ENCODE measurements at places on chromosomes 6 and 20.

DNA sequence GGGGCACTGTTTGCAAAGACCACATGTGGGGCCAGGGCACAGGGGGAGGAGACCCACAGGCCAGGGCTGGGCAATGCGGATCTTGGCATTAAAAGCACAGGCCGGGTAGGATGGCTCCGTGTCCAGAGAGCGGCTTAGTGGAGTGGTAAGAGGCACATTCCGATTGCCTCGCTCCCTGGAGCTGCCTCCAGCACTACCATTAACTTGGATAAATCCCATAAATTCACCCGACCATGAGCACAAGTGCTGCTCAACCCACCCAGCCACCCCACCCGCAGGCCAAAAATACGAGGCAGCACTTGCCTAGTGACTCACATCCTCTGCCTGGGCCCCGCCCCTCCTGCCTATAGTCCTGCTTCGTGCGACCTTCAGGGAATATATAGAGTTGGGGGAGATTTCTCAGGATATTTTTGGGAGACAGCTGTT is 67.5 kb upstream of the QKI start:
- no peak for DNase-seq

- DNase-seq = no peak
Measured at GRCh38 chr6:36350681-36351571, 14.2 kb upstream of the BNIP5 start.

DNA sequence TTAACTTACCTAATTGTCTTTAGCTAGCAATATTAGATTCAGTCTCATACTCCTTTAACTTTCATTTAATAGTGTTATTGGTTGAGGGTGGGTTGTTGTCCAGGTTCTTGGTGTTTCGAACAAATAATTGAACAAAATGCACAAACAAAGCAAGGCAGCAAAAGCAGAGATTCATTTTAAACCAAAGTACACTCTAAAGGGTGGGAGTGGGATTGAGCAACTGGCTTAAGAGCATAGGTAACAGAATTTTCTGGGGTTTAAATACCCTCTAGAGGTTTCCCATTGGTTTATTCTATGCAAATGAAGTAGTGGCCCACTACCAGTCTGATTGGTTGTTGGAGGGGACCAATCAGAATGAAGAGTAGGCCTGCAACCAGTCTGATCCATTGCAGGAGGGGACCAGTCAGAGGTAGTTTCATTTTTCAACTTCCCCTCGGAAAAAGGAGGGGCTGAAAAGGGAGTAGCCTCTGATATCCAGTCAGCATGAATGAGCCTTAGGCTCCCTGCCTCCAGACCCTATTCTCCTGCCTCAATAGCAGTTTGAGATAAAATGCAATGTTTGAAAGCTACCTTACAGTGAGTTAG is 26.3 kb upstream of the RAB23 start:
- no peak for DNase-seq

- DNase-seq = no peak
Measured at GRCh38 chr6:56904068-56904467, 50.8 kb upstream of the BEND6 start.

DNA sequence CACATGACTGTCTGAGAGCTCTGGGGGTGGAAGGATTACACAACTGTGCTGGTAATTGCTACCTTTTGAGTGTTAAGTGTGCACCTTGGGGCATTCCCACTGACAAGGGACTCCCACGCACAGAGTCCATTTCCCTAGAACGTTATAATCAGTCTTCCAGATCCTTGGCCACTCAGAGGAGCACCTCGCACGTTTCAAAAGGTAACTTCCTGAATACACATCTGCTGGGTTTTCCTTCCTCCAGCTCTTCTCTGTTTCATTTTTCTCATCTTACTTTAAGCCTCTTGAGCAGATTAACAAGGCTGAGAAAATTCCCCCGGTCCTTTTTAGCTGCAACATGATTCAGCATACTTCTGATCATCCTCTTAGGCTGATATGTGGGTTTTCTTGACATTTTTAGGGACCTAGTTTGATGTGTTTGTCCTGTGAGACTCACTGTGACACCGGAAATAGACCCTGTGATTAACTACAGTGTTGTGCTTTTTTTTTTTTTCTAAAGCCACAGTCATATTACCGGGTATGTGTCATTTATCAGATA is 98.4 kb upstream of the DUSP22 start:
- DNase-seq = no peak

DNA sequence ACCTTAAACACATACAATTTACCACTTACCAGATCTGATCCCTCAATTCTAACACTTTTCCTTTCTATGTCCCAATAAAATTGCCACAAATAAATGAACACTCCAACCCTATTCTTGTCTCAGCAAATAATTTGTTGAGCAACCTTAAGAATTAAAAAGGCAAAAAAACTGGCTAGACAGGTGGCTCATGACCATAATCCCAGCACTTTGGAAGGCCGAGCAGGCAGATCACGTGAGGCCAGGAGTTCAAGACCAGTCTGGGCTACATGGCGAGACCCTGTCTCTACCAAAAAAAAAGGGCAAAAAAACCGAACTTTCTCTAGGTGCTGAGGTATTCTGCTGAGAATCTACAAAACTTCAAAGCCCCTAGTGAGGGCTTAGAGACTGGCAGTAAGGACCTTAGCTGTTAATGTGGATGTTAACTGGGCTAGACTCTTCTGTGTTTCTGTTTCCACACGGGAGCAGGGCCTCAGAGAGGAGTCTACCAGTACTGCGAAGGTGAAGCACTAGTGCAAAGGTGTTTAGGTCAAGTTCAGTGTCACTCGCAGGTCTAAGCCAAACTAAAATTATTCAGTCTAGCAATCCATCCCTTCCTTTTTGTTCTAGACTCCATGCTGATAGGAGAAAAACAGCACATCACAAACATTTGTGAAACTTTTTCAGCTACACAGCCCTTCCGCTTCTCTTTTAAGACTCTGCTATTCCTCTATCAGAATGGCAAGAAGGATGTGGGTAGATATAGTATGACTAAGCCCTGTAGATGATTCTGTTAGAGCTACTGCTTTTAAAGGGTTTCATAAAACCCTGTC is 2.6 kb downstream of the FASTKD5 start:
- no peak for DNase-seq

GRCh38 chr6:5201271-5201670 is 59.5 kb downstream of the LYRM4 start:
- no peak for DNase-seq

GRCh38 chr20:25039697-25040437 is 18.1 kb downstream of the ACSS1 start:
- no peak for DNase-seq

DNA sequence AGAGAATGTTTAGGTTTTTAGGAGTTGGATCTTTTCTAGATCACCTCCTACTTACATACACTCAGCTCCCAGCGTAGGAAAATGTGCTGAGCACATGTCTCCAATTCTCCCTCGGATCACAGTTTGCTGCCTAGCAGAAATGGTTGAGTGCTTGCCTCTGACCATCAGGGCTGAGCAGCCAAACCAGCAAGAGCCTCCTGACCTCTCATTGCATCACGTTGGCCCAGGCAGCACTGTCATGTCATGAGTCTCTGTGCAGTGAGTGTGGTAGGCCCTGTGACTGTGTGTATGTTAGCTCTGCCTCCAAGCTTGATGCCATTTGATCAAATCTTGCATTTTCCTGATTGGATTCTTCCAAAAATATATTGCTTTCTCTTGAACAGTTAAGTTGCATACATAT is 112.0 kb downstream of the LRRC1 start:
- no peak for DNase-seq

- DNase-seq = no peak
Measured at GRCh38 chr20:31537890-31538289, 23.6 kb downstream of the HM13 start.

DNA sequence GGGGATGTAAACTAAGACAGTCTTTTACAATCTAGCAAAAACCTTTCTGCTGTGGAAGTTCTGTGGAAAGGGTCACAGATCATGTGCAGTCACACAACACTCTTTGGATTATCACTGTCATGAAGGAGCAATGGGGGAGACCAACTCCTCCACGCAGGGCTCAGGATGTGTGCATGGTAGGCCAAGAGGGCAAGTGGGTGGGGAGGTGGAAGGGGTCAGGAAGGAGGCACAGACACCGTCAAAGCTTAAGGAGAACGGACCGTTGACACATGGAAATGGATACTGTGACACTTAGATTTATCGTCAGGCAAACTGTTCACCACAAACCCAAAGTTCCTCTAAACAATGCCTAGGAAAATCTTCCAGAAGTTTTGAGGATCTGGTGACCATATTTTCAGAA is 215.8 kb downstream of the PAX1 start:
- no peak for DNase-seq

DNA sequence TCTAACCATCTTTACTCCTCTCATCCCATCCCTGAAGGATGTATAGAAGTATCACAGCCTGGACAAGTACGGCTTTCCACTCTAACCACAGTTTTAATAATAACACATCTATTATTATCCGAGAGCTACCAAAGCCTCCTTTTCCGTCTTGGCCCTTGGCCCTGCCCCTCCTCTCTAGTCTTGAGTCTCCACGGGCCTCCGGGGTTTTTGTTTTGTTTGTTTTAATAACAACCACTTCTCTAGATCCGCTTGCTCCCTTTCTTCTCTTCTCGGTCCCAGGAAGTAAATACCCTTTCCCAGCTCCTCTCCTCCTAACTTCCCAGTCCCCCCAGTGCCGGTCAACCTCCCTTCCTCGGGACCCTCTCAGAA is 661 bp downstream of the LCA5 start:
- peak; percentile 45 for DNase-seq

GRCh38 chr6:157094038-157094437 is 229.3 kb downstream of the TMEM242 start:
- DNase-seq = no peak

GRCh38 chr6:28747631-28748157 is 176.1 kb downstream of the TRIM27 start:
- peak; percentile 23 for DNase-seq

GRCh38 chr6:119482850-119483285 is 133.3 kb upstream of the MAN1A1 start:
- no peak for DNase-seq

GRCh38 chr6:31407699-31408098 is 4.3 kb downstream of the MICA start:
- DNase-seq = no peak

DNA sequence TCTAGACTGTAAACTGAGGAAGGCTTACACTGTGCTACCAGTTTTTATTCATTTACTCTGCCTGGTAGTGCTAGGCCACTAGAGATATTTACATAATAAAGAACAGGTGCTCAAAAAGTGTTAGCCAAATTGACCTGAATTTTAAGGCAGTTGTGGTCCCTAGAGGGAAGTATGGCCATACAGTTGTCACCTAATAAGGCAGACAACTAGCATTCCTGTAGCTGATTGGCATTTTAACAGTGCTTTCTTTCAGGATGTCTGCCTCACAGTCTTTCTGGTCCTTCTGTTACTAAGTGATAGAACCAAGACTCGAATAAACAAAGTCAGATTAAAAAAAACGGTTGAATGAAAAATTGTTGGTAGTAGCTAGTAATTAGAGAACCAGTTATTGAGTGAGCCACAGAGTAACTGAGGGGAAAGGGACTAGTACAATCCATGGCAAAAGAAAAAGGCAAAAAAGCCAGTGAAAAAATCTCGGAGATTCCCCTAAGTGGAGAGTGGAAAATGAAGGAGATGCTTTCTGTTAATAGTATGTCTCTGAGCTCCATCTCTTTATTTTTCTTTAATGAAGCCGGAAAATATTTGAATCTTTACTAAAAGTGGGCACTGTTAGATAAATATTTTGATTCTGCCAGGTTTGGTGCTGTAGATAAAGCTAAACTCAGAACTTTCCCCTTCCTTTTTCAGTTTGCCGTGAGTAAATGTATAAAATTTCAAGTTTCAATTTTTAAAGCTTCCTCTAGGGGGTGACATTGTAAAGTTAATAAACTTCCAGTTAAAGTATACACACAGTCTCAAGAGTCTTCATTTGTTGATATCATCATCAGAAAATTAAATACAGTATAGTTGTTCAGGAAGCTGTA is 9.1 kb downstream of the VTA1 start:
- DNase-seq = peak; percentile 86

- DNase-seq = no peak
Measured at GRCh38 chr6:24584382-24584720, 61.6 kb downstream of the KIAA0319 start.

- no peak for DNase-seq
Measured at GRCh38 chr6:114714836-114715507, 372.1 kb upstream of the HS3ST5 start.

DNA sequence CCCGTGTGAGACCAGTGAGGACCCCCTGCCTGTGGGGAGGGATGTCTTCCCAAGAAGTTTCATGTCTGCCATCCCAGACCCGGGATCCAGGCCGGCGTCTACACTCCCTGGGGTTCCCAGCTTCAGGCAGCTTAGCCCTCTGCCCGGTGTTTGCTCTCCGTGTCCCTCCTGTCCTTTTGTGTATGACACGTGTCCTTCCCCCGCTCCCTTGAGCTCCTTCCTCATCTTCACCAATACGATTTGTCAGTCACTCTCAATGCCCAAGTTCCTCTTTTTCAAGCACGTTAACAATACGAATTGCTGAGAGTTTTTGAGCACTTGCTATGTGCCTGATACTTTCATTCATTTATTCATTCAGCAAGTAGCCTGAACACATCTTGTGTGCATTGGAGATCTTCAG is 115.6 kb upstream of the PTPN1 start:
- DNase-seq = no peak

- no peak for DNase-seq
Measured at GRCh38 chr6:106727480-106728149, 98.2 kb downstream of the QRSL1 start.

GRCh38 chr6:143642403-143642802 is 35.4 kb upstream of the PHACTR2 start:
- DNase-seq = no peak

- peak; percentile 89 for DNase-seq
Measured at GRCh38 chr20:44080646-44081267, 106.2 kb downstream of the JPH2 start.
